ENCODE measurements at places on chromosomes 7 and 10. TPM values are rescaled to one million over a fixed set of nuclear protein-coding genes. Genes with fewer than 3 reads are reported as not detected.

The PNLIPRP1 gene
- not detected for total RNA-seq

The CALCR gene
- not detected for total RNA-seq

The ASNS gene
- total RNA-seq: 13.2 TPM

The ODAD2 gene
- not detected for total RNA-seq

The ZPBP gene
- 0.49 TPM for total RNA-seq

DNA sequence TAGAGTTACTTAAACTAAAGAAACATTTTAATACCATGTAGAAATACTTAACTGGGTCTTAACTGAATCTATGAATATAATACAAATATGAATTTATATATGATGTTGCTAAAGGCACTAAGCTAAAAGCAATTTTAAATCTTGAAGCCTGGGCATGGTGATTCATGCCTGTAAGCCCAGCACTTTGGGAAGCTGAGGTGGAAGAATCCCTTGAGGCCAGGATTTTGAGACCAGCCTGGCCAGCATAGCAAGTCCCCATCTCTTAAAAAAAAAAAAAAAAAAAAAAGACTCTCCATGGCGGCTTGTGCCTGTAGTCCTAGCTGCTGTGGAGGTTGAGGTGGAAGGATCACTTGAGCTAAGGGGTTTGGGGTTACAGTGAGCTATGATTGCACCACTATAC is 95.3 kb downstream of the CCSER2 start:
- no peak for DNase-seq
- peaks cover 27% of the 10 kb centered on the region for H3K4me1 ChIP-seq
- H3K4me3 ChIP-seq: no peak overlapping the region
- H3K36me3 ChIP-seq: peaks cover 3% of the 10 kb centered on the region

DNA sequence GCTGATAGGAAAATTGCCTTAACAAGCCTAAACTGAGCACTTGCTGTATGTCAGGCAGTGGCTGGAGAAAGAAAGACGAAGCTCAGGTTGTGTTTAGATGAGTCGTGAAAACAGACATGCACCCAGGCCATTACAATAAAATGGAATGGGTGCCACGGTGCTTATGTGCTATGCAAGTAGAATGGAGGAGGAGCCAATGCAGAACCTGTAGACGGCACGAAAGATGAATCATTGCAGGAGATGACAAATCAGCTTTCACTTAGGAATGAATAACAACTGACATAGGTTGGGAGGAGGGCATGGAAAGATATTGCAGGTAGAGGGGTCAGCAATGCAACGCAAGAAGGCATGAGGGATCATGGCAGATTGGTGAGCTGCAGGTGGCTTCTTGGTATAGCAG is 61.2 kb upstream of the ARHGAP21 start:
- H3K27me3 ChIP-seq: no peaks in the 10 kb centered on the region
- DNase-seq: no peak
- no peak overlapping the region for H3K27ac ChIP-seq
- no peaks in the 10 kb centered on the region for H3K36me3 ChIP-seq
- no peaks in the 10 kb centered on the region for H3K4me1 ChIP-seq
- H3K4me3 ChIP-seq: no peak overlapping the region

Measured in suprapubic skin (tissue), 4 donors.